Activated CD4-positive, alpha-beta T cell treated with anti-CD3 and anti-CD28 coated beads, Interleukin-2, Interleukin-4, amounts not matched to agents 100 ng/mL and 50 ng/mL, durations not matched to agents 16 hours and 8 hours (primary cell): ENCODE measurements at places on chromosomes 1 and 21.

DNA sequence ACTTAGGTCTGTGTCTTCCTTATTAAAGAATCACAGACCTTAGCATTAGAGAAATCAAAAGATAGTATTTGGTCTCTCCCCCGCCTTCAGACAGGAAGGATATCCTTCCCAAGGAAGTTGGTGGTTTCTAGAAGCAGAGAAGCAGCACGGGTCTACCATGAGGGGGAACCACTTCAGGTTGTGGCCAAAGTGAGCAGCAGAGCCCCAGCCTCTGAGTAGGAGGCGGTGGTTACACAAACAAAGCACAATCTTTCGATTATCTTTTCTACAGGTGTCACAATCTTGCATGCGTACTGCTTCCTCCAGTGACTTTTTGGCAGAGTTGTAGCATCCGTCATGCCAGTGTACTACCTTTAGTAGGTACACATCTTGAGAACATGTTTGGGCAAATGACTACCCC is 8.8 kb downstream of the PGLYRP4 start:
- DNase-seq, result no peak

DNA sequence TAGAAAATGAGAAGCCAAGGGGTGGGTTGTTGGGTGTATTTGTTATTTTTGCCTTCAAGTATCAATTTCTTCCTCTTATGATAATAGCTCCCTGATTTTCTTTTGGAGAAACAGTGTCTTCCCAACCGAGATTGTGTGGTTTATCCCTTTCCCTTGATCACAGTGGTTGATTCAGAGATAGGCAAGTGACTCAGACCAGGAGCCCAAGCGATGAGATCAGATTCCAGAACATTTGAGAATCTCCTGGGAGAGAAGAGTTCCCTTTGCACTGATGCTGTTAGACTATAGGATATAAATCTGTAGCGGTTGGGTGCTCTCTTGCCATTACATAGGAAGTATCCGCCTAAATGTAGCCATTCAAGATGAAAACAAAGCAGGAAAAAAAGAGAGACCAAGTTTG is 90.1 kb upstream of the WDR26 start:
- no peak for DNase-seq

DNA sequence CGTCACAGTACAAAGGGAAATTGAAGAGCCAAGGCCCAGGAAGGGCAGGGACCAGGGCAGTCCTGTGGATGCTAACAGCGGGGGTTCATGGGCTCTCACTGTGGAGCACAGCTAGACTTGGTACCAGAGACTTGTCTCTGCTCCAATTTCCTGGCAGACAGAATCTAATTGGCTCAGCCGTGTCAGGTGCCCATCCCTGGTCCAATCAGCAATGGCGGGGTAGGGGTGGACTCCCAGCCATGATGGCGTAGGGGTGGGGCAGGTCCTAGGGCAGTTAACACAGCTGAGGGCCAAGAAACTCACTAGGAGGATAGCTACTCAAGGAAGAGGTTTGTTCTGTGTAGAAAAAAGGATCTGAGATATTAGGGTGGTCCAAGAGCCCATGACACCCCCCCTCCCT is 39.9 kb upstream of the TENT5B start:
- DNase-seq, result no peak

- DNase-seq, result no peak
These were observed 84.9 kb downstream of the C1orf21 start for GRCh38 chr1:184471686-184472085.

GRCh38 chr1:224740685-224741052 is 124.6 kb downstream of the CNIH3 start:
- no peak for DNase-seq

- no peak for DNase-seq
These were observed 33.0 kb downstream of the LRRN2 start for GRCh38 chr1:204652497-204652896.

GRCh38 chr1:12640237-12640957 is 3.5 kb upstream of the AADACL4 start:
- DNase-seq, result no peak

DNA sequence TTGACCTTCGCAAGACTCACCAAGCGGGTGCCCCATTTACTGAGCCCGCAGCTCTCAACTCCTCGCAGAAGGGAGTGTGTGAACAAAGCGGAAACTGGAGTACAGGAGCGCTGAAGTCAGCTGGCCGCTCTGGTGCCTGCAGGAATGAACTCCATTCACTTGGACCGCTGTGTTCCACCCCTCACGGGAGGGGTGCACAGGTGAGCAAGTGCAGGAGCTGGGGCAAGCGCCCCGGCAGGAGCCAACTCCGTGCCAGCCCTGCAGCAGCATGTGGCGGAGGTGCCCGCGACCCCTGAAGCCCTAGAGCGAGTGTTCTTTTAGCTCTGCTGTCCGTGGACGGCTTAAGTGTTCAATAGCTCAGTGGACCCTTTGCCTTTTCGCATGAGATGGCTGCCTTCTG is 471.6 kb upstream of the ADGRL4 start:
- no peak for DNase-seq
